ENCODE measurements at places on chromosomes 11 and 22.

- no peak for DNase-seq
Measured at GRCh38 chr11:113685654-113686359, 20.3 kb downstream of the TMPRSS5 start.

DNA sequence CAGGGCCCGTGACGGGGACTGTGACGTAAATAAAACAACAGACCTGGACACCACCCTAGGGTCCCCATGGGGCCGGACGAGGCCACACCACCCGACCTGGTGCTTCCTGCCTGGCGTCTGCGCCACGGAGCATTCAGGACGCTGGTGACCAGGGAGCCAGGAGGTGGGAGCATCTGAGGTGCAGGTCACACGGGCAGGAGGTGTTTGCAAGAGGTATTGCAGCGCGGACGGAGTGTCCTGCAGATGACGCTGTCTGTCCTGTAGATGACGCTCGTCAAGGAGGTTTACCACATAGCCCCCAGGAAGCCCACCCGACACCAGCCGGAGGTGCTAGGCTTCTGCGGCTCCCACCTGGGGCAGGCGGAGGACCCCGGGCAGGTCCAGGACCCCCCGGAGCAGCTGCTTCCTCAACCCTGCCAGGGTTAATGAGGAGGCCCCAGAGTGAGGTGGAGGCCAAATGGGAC lies 986 bp upstream of the MUC5B start:
- no peak for DNase-seq

DNA sequence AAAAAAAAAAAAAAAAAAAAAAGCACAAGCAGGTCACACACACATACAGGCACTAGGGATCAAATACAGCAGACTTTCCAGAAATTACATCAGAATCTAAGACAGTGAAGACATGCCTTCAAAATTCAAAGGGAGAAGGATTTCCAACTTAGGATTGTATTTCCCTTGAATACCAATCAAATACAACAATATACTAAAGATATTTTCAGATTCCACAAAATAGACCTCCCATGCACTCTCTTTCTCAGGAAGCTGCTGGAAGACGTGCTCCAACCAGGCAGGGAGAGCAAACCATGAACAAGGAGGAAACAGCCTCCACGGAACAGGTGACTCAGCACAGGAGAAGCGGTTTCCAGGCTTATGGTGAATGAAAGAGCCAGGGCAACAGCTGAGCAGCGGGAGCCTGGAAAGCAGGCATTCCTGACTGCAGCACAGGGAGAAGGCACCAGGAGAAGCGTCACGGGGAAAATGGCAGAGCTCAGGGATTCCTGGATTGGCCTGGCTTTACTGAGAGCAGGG lies 32.0 kb downstream of the TMEM184B start:
- no peak for DNase-seq

- no peak for DNase-seq
Measured at GRCh38 chr11:14320020-14320419, 39.0 kb downstream of the RRAS2 start.

DNA sequence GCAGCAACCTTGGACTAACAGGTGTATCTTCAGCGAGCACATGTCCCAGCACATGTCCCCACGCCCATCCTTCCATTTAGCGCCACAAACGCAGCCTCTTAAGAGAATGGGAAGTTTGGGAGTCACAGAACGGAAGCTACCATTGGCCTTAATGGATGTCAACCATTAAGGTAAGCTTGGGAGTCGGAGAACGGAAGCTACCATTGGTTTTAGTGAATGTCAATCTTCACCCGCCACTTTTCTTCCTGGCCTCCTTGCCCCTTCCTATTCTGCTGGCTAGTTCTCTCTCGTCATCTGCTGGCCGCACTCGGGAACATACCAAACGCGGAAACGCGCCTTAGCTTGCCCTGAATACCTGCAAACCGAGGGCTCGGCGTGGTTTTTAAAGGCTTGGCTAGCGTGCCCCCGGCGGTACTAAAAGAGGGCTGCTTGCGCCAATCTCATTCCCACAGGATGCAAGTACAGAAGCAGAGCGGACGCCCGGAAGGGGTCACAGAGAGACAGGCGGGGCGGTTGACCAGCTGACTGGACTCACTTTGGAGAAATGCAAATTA lies 24.3 kb downstream of the GLYATL1 start:
- DNase-seq, result peak; percentile 52

DNA sequence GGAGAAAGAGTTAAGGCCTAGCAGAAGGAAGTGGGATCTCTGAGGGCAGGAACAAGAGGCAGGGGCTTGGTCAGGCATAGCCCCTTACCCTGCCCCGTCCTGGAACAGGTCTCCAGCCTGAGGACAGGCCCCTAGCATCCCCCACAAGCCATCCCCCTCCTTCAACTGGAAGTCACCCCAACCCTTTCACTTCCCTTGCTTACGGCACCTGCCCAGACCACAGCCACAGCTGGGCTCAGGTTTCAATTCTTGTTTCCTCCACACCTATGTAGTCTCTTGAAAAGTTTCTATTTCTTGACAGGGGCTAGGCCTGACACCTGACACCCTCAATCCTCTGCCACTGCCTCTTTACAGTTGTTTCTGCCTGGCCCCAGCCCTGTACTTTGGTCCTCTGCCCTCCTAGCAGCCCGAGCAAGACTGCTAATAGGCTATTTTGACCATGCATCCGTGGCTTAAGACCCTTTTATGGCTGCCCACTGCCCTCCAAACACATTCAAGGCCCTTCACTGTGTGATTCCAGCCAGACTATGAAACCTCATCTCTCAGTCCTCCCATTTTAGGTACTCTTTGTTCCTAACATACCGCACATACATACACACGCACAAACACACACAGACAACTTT lies 10.9 kb upstream of the FCHSD2 start:
- no peak for DNase-seq

DNA sequence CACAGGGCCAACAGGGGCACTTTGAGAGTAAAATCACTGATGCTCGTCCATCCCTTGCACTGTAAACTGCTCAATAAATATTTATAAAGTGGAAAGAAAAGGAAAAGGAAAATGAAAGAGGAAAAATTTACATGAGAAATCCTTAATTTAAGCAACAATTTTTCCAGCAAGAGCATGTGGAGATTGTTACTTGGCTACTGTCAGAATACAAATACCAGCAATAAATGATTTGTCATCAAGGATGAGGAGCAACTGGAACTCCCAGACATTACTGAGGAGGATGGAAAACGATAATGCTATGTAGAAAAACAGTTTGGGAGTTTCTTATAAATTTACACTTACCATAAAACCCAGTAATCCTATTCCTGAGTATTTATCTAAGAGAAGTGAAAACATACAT lies 123.0 kb downstream of the SGSM3 start:
- no peak for DNase-seq

GRCh38 chr11:130522284-130522961 lies 74.0 kb downstream of the ADAMTS15 start:
- DNase-seq, result no peak

DNA sequence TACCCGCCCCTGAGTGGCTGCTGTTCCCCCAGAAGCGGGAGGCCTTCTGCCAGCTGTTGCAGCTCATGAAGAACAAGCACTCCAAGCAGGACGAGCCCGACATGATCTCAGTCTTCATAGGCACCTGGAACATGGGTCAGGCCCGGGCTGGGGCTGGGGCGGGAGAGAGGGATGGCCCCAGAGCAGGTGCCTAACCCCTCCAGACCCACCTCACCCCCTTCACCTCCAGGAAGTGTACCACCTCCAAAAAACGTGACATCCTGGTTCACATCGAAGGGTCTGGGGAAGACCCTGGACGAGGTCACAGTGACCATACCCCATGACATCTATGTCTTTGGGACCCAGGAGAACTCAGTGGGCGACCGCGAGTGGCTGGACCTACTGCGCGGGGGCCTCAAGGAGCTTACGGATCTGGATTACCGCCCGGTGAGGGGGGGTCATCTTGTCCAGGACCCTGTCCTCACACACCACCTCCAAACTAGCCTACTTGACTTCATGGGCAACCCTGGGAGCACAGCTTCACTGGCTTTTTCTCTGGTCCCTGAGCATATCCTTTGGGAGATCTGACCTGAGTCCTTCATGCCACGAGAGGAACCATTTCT lies 6.3 kb downstream of the INPPL1 start:
- no peak for DNase-seq

Measured in NCI-H146 (cell line).